Kidney (tissue), 22 donors: ENCODE measurements at places on chromosomes 5 and 9. TPM values are rescaled to one million over a fixed set of nuclear protein-coding genes. Genes with fewer than 3 reads are reported as not detected.

GRCh38 chr9:103942200-103942599, 151.9 kb upstream of the SMC2 start:
- no peak for DNase-seq

DNA sequence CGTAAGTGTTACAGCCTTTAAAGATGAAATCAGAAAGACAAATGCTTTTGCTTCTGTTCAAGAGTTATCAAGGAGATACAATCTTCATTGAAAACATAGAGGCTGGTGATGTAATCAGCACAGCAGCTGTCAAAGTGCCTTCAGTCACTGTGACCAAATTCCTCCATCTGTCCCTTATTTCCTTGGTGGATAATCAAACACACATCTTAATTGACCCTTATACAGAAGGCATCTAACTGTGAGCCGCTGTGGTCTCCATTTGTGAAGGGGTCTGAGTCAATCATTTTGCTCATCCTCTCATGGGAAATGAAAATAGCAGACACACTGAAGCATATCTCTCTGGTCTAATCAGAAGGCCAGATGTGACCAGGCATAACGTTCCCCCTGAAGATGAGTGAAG, 130.1 kb upstream of the TLR4 start:
- DNase-seq, result no peak

PALM2AKAP2 gene
- total RNA-seq, result 10.6 TPM

- peak; percentile 84 for DNase-seq
Observed at GRCh38 chr9:89675058-89675742, 70.4 kb downstream of the GADD45G start.

DNA sequence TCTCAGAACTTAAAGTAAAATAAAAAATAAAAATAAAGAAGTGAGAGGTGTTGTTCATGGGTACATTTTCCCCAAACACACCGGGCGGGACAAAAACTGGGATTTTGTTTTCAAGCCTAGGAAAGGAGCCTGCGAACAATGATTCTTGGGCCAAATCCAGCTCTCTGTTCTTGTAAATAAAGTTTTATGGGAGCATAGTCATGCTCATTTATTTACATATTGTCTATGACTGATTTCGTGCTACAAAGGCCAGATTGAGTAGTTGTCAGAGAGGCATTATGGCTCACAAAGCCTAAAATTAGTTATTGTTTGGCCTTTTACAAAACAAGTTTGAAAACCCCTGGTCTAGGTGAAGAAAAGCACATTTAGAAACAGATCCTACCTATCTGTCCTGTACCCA, 821.0 kb upstream of the GRAMD2B start:
- DNase-seq, result no peak

GRCh38 chr5:77957931-77958521, 181.9 kb upstream of the TBCA start:
- peak; percentile 54 for DNase-seq

DNA sequence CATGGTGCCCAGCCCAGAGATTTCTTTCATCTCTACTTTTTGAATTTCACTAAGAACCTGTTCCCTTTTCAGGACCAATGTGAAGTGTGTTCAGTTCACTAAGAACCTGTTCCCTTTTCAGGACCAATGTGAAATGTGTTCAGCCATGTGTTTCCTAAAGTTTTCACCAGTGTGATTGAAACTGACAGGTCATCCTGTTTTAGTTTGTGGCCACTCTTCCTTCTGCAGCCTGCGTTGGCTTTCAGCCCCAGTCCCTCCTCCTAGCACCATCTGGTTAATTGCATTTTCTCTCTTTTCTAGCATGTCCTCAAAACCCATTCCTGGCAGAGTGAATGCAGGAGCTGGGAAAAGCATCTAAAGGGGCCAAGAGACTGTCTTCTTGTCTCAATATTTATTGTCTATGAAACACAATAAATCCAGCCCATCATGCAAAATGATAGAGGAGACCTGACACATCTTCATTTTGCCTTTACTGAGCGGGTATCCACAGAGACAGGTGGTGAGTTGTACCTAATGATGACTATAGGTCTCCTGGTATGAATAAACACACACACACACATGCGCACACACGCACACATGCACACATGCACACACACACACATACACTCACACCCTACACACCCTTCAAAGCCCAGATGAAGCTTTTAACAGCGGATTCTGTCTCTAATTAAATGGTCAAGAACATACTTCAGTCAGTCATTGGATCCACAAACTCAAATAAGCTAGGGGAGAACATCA, 6.1 kb upstream of the PANK3 start:
- DNase-seq, result no peak

- no peak for DNase-seq
Observed at GRCh38 chr9:132244582-132245455, 83.0 kb downstream of the NTNG2 start.

ZFP2 gene
- total RNA-seq, result 2.7 TPM

PCDHGA3 gene
- 4.0 TPM for total RNA-seq

DNA sequence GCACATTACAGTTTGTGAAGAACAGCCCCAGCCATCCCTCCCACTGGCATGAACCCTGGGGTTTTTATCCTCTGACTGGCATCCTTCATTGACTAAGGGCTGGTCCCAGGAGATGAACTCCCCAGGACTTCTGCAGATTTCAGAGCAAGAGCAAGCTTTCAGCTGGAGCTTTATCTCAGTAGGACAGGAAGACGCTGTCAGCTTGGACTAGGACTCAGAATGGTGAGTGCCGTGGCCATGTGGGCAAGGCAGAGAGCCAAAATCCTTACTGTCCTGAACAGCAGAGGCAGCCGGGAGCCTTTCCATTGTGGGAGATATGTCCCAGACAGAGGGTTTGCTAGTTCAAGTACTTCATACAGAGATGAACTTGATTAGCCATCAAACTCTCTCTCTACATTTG, 3.2 kb upstream of the ACOT12 start:
- no peak for DNase-seq

- peak; percentile 54 for DNase-seq
Observed at GRCh38 chr9:12794101-12794799, 19.4 kb downstream of the LURAP1L start.

- DNase-seq, result no peak
Observed at GRCh38 chr5:126468091-126468490, 44.9 kb downstream of the GRAMD2B start.

DNA sequence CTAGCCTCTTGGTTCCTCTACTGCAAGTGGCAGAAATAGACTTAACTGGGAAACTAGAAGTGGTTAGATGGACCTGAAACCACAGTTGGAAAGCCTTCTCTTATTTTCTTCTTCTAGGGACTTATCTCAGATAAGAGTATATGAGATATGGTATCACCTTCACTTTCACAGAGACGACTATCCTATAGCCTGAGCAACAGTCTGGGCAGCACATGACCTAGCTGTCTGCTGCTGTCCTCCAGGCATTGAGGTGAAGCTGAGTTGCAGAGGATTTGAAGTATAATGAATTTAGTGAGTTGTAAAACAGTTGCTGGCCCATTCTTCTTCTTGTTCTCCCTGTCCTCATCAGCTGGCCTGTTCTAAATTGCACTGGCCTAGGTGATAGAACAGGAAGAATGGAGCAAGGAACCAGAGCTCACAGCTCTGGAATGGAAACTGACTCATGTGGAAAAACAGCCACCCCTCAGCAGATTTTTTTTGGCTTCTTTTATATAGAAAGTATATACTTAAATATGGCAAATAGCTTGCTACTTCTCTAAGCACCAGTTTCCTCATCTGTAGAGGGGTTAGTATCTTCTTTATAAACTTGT, 27.8 kb downstream of the RECK start:
- no peak for DNase-seq

- DNase-seq, result no peak
Observed at GRCh38 chr5:156883316-156883875, 33.3 kb downstream of the PPP1R2B start.

DNA sequence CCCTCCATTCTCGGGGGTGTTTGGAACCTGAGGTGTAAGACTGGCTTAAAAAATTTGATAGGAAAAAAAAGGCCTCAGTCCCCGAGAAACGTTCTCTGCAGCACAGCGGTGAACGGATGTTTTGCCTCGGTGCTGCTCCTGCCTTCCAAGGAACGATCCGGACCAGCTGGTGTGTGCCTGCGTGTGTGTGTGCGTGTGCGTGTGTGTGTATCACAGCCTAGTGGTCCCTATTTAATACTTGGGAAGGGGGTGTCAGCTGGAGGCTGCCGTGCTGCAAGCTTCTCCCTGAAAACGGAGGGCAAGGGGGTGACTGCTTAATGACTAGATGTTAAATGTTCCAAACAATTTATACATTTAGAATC, 76.9 kb downstream of the LHX2 start:
- no peak for DNase-seq

DNA sequence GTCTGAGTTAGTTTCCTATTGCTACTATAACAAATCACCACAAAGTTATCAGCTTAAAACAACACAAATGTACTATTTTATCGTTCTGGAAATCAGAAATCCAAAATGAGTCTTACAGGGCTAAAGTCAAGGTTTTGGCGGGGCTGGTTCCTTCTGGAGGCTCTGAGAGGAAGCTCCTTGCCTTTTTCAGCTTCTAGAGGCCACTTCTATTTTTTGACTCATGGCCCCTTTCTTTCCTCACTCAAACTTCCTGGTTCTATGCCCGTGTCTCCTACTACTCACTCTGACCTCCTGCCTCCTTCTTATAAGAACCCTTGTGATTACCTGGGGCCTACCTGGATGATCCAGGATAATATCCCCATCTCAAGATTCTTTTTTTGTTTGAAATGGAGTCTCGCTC, 48.2 kb downstream of the GABBR2 start:
- no peak for DNase-seq

GRCh38 chr5:98468188-98468869, 305.1 kb upstream of the RGMB start:
- DNase-seq, result no peak

WDR5 gene
- 25.4 TPM for total RNA-seq

- no peak for DNase-seq
Observed at GRCh38 chr5:126656401-126657007, 55.8 kb downstream of the PHAX start.

DNA sequence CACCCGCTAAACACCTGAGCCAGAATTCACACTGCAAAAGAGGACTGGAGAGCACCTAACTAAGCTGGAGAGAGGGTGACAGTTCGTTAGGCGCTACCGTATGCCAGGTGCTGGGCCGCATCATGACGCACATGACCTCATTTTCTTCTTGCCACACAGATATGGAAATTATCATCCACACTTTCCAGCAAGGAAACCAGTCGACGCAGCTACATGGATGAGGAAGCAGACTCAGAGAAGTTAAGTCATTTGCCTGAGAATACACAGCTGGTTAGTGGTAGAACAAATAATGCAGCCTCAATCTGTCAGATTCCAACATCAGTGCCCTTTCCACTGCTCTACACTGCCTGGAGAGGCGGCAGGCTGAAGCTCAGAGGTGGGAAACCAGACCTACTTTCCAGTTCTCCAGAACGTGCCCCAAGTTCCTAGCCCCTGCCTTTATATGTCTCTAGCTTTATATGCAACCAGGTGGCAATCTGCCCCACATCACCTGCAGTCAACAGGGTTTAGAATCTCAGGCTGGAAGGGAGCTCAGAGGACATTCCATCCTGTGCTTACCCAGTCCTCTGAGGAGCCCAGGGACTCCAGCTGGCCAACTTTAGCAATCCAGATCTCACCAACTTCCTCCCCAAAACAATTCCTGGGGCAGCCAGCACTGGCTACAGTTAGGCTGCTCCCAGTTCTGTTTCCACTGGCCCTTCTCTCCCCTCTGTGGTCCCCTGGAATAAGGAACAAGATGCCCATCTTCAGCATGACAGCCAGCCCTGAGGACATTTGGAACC, 8.8 kb downstream of the TNIP1 start:
- no peak for DNase-seq

DNA sequence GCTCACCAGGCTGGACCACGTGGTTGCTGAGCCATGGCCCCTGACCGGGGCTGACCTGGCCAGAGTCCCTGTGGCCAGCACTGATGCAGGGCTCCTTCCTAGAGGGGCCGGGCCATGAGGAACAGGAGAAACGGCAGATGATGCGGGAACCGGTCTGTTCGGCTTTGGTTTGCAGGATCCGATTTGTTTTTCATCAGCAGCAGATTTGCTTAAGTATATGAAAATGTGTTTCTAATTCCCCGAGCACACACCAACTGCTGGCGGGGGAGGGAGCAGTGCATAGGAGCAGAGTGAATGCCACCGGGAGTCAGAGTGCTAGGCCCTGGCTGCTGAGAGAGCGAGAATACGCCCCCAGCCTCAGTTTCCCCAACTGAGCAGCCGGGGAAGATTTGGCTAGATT, 13.6 kb downstream of the NTNG2 start:
- DNase-seq, result no peak

DNA sequence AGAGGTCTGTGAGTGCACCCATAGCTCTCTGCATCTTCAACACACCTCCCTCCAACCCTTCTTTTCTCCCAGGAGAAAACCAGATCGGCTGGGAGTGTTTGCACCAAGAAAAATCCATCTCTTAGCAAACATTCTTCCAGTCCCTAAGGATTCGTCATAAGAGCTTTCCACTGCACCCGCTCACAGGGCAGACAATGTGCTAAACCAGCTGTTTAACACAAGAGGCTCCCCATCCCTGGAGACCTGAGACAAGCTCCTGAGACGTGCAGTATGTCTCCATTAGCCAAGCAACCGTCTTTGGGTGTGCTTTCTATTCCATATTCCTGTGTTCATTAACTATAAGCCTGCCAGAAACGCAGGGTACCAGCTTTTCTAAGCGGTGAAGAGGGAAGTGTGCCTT, 93.6 kb upstream of the ZNF462 start:
- no peak for DNase-seq

DNA sequence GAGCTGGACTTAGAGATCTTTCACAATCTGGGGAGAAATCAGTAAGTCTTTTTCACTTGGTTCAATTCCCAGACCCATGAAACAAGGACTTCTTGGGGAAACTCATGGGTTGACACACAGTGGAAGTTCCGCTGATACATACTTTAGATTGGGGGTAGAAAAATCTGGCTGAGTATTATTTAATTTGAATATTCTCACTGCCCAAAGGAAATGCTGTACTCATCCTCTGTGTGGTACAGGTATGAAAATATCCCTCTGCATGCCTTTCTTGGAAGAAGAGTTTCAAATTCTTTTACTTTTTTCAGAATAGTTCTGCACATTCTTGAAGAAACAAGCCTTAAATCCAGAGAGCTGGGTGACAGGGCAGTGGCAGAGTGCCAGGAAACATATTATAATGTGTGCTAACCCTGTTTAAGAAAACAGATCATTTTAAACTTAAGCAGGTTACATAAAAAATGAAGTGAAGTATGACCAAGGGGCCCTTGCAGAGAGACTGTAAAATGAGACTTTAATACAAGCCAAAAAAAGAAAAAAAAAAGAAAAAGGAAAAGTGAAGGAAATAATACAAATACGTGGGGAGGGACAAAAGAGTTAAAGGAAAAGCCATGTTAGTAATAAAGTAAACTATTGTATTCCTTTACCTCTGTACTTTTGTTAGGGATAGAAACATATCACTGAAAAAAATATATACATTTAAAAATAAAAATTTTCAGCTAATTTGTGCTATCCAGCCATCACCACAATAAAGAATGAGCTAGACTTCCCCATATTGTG, 173.4 kb upstream of the NR3C1 start:
- DNase-seq, result peak; percentile 84
